MCF 10A (cell line): ENCODE measurements at places on chromosomes 12 and 14.
A peak's percentile ranks its signal among the peaks of the same experiment; 100 is the strongest.

DNA sequence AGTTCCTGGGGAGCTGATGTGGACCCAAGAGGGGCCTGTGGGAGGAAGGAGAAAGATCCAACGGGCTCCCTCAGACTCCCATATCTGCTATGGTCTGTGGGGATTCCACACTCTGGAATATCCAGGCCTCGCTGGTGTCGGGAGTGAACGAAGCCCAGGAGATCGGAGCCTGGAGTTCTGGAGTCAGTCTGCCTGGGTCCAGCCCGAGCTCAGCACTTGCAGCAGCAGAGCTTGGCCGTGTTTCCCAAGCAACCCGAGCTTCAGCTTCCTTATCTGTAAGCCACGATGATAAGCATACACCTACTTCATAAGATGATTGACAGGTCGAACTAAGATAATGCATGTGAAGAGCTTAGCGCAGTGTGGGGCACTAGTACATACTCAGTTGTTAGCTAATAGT is 10.1 kb downstream of the LTBP2 start:
- DNase-seq, result no peak

- DNase-seq, result no peak
Measured at GRCh38 chr12:55724940-55725309, 3.9 kb downstream of the CD63 start.

GRCh38 chr14:95260537-95261361 is 59.0 kb downstream of the CLMN start:
- peak; percentile 58 for DNase-seq

DNA sequence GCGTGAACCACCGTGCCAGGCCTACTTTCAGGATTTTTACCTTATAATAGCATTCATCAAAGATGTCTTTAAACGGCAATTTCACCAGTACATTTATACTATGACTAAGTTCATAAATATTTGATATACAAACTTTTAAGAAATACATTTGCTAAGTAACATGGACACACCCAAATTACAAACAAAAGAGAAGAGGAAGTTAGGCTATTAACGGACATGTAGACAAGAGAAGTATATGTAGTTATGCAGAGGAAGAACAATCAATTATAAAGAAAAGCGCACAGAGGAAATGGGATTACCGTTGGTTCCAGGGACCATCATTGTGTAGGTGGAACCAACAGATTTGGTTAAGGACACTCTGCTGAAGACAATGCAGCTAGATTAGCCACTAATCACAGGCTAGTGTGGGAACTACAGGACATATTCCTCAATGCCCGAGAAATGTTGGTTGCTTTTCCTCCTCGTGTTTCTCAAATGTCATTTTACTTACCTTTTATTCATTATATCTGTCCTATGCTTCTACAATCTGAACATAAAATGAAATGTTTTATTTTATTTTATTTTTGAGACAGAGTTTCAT is 24.0 kb upstream of the PKP2 start:
- DNase-seq, result peak; percentile 55

- no peak for DNase-seq
Measured at GRCh38 chr12:76571256-76571655, 11.7 kb upstream of the OSBPL8 start.

GRCh38 chr12:75565795-75566194 is 54.4 kb upstream of the KRR1 start:
- DNase-seq, result no peak

DNA sequence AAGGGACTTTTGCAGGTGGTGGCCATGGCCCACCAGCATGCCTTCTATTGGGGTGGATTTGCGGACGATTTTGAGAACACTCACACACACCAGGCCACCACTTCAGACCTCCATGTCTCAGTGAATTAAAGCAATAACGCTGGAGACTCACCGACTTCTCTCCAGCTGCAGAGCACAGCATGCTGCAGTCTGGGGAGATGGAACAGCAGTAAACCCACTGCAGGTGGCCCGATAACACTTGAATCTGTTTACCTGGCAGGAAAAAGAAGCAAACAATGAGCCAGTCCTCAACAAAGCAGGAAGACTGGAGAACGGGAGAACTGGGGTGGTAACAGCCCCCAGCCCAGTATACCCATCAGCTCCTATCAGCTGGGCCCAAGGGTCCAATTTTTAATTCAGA is 21.6 kb downstream of the RFC5 start:
- DNase-seq, result no peak

DNA sequence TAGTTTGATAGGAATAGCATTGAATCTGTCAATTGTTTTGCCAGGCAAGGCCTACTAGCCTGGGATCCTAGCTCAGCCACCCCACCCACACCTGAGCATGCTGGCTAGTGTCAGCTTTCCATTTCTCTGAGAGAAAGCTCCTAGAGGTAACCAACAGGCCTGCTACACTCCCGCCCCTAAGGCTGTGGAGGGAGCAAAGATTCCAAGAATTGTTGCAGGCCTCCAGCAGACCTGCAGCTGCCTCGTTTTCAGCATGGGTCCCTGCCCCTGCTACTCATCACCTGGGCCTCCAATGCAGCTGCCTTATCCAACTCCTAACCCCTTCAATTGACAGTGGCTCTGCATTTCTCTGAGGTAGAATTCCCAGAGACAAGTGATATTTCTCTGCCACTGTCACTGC is 852.4 kb upstream of the MDGA2 start:
- no peak for DNase-seq

DNA sequence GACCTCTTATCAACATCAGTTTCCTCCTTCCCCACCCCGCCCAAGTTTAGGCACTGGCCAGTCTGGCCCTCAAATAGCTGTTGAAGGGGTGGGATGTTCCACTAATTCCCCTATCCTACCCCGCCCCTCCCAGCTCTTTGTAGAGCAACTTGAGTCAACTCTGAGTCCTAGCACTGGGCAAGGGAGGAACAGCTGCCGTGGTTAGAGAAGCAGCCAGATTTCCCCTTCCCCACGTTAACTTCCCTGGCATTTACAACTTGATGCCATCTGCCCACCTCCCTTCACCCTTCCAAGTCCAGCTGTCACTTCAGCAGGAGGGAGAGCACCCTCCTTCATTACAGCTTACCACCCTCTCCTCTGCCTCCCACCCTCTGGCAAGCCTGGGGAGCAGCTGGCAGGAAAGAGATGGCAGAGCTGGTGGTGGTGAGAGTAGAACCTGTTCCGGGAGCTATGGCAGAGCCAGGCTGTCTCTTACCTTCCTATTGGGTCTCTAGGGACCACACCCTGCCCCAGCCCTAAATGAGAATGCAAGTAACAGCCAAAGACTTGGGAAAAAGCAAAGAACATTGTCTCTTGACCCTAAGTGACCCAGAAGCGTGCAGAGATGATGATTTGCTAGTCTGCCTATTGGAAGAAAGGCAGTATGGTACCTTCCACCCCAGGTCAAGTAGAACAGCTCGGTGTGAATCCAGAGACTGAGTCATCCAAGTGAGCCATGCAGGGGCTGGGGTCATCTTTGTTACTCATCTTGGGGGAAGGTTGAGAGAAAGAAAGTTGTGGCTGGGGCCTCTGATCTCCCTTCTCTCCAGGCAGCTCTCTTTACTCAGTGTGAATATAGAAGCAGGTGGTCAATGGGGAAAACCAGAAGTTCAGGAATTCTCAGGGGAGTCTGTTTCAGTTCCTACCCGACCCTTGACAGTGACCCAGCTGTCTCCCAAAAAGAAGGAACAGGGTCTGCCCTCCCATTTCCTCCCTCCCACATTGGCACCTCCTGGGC is 1.5 kb downstream of the BLOC1S1 start:
- DNase-seq, result no peak
